ENCODE measurements at places on chromosomes 3 and 15.

GRCh38 chr3:100129941-100130340 is 15.6 kb upstream of the FILIP1L start:
- DNase-seq: no peak

DNA sequence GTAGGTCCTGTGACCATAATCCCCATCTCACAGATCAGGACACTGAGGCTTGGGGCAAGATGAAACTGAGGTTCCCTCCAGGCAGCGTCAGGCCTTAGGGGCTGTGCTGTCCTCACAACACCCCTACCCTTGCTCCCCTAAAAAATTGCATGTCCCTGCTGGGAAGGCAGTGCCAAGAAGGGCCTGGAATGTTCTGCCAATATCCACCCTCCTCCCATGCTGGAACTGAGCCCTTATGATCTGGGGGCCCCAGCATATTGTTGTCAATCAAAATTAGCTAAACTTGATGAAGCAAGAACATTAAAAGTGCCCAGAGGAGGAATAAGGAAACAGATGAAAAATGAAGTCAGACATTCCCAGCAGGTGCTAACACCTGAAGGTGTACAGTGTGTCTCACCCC is 13.4 kb upstream of the RTP3 start:
- DNase-seq: no peak

GRCh38 chr15:39925112-39925842 is 5.2 kb upstream of the GPR176 start:
- no peak for DNase-seq

- no peak for DNase-seq
Measured at GRCh38 chr3:127120851-127121647, 71.9 kb upstream of the PRR23E start.

- no peak for DNase-seq
Measured at GRCh38 chr3:135145581-135145980, 350.5 kb downstream of the EPHB1 start.

GRCh38 chr15:70775160-70775559 is 11.8 kb upstream of the UACA start:
- DNase-seq: no peak

DNA sequence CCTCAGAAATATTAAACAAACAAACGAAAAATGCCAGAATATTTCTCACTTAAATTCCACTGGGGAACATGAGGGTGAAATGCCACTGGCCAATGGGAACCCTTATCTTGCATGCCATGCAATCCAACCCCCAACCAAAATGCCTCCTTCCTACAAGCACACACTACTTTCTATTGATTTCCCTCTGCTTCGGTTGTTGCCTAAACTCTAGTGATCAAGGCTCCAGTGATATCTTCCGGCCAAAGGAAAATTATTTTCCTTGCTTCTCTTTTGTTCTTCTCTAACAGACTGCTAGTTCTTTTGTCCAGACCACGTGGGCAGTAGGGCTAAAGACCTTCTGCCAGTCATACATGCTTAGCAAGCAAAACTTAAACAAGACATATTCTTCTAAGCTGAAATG is 115.7 kb downstream of the TMCC1 start:
- no peak for DNase-seq

GRCh38 chr15:78322243-78322642 is 17.9 kb upstream of the CRABP1 start:
- DNase-seq: no peak

- no peak for DNase-seq
Measured at GRCh38 chr3:66397745-66398144, 103.1 kb downstream of the LRIG1 start.

GRCh38 chr3:45118615-45119071 is 27.5 kb downstream of the CDCP1 start:
- no peak for DNase-seq

GRCh38 chr15:51752888-51753287 is 1.5 kb downstream of the TMOD2 start:
- DNase-seq: no peak

- no peak for DNase-seq
Measured at GRCh38 chr3:46163556-46164041, 44.5 kb downstream of the CCR1 start.

DNA sequence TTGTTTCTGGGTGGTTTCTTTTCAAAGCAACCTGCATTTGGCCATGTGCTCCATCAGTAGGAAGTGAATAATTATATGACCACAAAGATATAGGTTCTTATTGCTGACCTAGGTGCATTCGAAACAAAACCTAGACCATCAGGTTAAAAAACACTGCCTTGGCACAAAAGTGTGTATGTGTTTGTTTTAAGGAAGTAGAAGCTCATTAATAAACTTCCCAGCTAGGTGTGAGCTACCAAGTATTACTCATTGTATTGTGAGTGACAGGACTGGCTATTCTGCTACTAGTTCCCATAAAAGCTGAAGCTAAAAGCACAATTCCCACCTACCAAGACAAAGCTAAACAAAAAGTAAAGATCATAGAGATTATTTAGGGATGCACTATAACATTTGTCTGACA is 168.2 kb downstream of the TP63 start:
- no peak for DNase-seq

GRCh38 chr3:125107861-125108567 is 52.2 kb upstream of the HEG1 start:
- DNase-seq: no peak

DNA sequence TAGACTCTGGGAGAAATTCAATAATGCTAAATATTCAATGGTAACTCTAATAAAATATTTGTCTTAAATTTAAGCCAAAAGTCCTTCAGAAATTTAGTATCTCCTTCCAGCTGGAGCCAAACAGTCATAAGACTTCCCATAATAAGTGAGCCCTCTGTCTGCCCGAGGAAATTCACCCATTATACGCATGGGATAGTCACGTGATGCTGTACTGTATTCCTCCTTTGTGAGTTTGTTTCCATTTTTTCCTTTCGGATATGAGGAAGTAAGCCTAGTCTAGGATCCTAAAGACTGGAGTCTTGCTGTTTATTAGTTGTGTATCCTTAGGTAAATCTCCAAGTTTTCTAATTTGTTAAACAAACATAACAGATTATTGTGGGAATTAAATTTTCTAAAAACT is 110.4 kb upstream of the PLAAT1 start:
- DNase-seq: no peak

DNA sequence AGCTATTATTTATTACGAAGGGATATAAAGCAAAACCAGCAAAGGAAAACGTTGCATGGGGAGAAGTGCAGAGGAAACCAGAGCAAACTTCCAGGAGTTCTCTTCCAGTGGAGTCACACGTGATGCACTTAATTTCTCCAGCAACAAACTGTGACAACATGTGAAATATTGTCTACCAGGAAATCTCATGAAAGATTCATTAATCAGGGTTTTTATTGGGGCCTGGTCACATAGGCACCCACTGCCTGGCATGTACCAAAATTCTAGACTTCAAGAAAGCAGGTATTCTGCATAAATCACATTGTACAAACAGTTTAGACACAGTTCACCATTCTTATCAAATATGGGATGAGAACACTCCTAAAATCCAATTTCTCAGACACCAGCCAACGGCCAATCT is 5.4 kb upstream of the TFG start:
- DNase-seq: no peak

DNA sequence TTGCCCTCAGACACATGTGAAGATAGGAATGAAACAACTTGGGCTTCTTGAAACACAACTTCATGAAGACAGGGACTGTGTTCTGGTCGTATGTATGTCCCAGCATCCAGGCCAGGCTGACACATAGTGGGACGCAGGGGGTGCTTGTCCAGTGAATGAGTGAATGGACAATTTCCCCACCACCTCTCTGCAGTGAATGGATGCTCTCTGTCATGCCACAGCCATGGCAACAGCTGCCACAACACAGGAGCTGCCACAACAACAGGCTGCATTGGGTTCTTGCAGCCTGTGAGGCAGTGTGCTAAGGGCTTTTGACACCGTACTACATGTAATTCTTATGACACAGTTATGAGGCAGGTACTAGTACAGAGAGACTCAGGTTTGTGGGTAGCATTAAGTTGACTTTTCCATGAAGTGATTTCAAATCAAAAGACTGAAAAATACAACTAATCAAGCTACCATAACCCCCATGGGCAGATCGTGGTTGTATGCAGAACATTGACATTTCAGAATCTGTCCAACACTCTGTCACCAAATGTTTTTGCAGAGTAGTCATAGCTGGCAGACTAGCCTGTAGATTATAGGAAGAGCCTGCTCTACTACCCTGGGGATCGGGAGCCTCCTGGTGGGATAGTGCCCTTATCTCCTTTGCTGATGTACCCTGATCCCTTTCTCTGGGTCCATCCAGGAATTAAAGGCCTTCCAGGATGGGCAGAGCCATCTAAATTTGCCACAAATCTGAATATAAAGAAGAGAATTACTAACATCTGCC is 40.8 kb downstream of the CLSTN2 start:
- no peak for DNase-seq

- DNase-seq: no peak
Measured at GRCh38 chr3:176906046-176906905, 291.0 kb downstream of the TBL1XR1 start.

DNA sequence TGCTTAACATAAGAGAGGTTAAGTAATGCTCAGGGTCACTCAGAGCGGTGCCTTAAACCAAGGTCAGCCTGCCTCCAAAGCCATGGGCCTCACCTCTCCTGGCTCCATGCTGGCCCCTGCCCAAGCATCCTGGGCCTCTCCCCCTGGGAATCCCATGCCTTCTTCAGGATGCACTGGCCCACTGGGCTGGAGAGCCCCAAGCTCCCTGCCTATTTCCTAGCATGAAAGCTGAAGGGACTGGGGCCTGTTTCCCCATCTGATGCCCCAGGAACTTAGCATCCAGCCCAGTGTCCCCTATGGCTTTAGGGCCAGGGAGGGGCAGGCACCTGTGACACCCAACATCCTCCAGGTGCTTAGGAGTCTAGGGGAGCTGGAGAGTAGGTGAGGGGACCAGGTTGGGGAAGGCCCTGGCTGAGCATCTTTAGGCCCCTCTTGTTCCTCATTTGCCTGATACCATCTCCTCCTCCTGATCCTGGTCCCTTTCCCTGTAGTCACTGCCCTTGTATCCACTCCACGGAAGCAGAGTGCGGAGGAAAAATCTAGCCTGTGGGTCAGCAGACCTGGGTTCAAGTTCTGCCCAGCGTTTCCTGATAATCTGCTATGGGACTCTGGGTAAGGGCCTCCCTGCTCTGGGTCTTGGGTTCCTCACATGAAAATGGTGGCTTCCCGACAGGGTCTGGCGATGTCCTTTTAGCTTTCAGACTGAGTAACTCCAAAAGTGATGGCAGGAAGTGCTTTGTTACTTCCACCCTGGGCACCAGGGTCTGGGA is 28.6 kb downstream of the EHD4 start:
- DNase-seq: no peak

GRCh38 chr15:65924004-65924403 is 54.7 kb downstream of the RAB11A start:
- DNase-seq: no peak

DNA sequence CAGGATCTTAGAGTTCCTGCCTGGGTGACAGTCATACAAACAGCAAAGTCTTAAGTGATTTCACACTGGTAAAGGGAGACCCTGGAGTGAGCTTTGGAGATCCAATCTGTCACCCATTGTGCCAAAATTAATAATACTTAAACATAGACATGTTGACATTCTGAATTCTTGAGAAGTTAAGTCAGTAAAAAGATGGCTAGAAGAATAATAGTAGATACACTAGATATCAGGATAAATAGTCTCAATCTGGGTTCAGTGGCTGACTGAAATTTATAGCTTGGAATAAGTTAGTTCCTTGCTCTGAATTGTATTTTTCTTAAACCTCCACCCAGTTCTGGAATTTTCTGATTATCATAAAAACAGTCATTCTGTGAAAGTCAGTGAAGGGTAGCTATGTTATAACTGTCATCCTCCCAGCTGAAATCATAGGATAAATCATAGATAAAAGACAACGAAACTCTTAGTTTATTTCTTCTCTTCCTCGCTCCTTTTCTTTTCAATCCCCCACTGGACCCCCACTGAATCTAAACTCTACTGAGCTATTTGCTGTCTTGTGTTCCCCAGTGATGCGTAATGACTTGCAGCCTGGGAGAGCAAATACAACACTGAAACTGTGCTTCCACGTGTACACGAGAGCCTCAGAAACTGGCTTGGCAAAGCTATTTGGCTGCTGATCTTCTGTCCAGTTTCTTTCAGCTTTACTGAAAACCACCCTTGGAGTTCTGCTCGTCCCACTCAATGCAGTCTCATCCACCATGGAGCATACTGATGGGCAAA is 175.4 kb upstream of the TP63 start:
- DNase-seq: no peak

- no peak for DNase-seq
Measured at GRCh38 chr3:62143843-62144450, 229.4 kb downstream of the FEZF2 start.

GRCh38 chr15:74768099-74768770 is 13.6 kb upstream of the CSK start:
- no peak for DNase-seq

DNA sequence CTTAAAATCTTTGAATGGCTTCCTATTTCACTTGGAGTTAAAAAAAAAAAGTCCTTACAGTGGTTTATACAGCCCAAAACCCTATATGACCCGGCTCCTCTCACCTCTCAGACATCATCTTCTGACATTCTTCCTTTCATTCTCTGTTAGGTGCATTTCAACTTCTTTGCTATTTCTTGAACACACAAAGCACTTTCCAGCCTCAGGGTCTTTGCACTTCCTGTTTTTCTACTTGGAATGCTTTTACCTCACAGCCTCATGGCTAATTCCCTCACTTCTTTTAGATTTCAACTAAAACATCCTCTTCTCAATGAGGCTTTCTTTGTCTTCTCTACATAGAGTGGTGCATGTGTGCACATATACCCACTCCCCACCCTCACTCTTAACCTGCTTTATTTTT is 91.0 kb upstream of the MB21D2 start:
- no peak for DNase-seq

DNA sequence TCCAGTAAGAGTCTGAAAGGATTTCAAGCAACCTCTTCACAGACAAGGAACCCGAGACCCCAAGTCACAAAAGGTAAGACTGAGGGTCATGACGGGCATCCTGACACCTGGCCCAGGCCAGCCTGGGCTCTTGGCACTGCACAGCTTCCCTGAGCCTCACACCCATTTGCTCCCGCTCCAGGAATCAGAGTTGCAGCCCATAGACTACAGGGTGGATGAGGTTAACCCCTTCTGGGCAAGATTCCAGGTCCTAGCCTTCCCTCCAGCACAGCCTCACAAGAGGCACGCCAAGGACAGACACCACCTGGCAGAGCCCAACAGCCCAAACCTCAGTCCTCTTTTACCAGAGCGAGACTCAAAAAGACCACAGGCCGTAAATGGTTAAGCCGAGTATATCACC is 36.2 kb downstream of the RBPMS2 start:
- DNase-seq: no peak
